ENCODE measurements at places on chromosomes 5 and 9. TPM values are rescaled to one million over a fixed set of nuclear protein-coding genes. Genes with fewer than 3 reads are reported as not detected.

DNA sequence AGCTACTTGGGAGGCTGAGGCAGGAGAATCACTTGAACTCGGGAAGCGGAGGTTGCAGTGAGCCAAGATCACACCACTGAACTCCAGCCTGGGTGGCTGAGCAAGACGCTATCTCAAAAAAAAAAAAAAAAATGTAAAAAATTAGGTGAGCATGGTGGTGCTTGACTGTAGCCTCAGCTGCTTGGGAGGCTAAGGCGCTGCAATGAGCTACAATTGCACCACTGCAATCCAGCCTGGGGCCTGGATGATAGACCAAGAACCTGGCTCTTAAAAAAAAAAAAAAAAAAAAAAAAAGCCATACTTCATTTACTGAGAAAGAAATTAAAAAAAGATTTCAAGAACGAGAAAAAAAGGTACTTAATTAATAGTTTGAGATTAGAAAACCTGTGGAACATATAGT lies 62.1 kb downstream of the SVEP1 start:
- H3K27me3 ChIP-seq, result no peaks in the 10 kb centered on the region
- no peak overlapping the region for H3K4me3 ChIP-seq
- no peaks in the 10 kb centered on the region for H3K36me3 ChIP-seq

- H3K4me3 ChIP-seq, result no peak overlapping the region
- H3K36me3 ChIP-seq, result no peaks in the 10 kb centered on the region
- H3K27me3 ChIP-seq, result no peaks in the 10 kb centered on the region
- H3K27ac ChIP-seq, result no peak overlapping the region
- no peak for DNase-seq
Measured at GRCh38 chr5:34016750-34017149, 8.9 kb upstream of the AMACR start.

DNA sequence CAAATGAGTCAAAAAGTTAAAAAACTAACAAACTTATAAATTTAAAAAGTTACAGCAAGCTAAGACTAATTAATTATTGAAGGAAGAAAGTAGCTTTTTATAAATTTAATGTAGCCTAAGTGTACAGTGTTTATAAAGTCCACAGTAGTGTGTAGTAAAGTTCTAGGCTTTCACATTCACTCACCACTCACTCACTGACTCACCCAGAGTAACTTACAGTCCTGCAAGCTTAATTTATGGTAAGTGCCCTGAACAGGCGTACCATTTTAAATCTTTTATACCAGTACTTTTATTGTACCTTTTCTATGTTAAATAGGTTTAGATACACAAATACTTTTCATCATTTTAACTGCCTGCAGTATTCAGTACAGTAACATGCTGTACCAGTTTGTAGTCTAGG lies 80.0 kb upstream of the C9orf72 start:
- H3K4me1 ChIP-seq, result no peaks in the 10 kb centered on the region
- no peaks in the 10 kb centered on the region for H3K36me3 ChIP-seq
- H3K27ac ChIP-seq, result no peak overlapping the region
- H3K27me3 ChIP-seq, result no peaks in the 10 kb centered on the region
- H3K4me3 ChIP-seq, result no peak overlapping the region
- no peak for DNase-seq

DNA sequence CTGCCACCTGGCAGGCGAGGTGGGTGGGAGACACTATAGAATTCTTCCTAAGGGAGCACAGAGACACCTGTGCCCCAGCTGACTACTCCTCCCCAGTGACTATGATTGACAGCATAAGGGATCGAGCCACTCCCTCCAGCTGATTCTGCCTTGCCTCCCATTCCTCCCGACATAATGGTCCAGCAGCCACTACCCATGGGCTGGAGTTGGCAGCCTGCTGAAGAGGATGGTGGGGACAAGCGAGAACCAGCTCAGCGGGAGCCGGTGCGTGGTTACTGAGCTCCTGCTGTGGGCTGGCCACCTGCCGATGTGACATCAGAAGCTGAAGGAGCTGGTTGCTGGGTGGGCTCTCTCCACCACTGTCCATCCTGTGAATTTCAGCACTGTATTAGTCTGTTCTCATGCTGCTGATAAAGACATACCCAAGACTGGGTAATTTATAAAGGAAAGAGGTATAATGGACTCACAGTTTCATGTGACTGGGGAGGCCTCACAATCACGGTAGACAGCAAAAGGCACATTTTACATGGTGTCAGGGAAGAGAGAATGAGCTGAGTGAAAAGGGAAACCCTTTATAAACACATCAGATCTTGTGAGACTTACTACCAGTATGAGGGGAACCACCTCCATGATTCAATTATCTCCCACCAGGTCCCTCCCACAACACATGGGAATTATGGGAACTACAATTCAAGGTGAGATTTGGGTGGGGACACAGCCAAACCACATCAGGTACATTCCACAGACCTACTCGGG lies 12.1 kb upstream of the NCS1 start:
- H3K27ac ChIP-seq, result no peak overlapping the region
- H3K36me3 ChIP-seq, result no peaks in the 10 kb centered on the region
- H3K4me3 ChIP-seq, result no peak overlapping the region
- DNase-seq, result no peak
- H3K4me1 ChIP-seq, result no peaks in the 10 kb centered on the region
- no peaks in the 10 kb centered on the region for H3K27me3 ChIP-seq

DNA sequence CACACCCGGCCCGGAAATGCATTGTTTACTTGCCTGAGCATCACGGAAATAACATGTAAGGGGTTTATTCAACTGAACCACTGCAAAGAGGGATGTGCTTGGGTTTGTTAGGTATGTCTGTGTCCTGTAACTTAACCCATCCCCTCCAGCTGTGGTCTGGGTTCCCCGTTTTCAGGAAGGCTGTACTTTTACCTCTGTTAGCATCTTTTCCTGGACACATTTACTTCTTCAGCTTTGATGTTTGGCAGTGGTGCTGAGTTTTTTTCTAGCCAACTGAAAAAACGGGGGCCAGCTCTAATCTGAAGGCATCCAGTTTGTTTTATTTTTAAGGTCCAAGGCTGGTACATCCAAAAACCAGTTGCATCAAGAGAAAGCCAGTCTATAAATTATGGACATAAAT lies 561.8 kb downstream of the BNC2 start:
- no peak overlapping the region for H3K4me3 ChIP-seq
- no peaks in the 10 kb centered on the region for H3K27me3 ChIP-seq
- no peak overlapping the region for H3K27ac ChIP-seq
- no peaks in the 10 kb centered on the region for H3K36me3 ChIP-seq

DNA sequence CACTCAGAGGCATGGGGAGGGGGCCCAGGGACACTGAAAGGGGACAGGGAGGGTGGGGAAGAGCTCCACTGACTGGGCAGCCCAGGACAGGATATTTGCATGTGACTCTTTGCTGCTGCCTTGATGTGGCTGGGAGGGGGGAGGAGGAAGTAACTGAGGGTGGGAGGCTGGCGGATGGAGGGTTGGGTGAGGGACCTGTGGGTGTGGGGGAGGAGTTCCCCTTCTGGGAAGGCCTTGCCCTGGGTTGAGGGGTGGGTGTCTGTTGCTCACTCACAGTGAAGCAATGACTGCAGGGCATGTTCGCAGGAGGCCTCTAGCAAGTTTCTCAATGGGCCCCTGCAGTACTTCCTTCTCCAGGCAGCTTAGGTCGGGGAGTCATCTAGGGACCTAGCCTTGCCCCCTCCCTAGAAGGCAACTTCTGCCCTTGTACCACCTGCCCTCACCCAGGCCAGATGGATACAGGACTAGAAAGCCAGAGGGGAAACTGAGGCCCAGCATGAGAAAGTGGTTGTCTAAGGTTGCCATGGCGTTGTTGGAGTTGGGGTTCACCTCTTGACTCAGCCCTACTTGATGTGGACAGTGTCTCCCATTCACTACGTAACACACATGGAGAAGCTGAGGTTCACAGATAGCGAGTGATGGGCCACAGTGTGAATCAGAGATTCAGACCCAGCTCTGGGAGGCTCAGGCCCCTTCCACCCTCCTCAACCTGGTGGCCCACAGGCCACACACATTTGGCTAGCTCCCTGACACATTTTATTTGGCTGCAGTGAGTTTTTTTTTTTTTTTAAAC lies 3.0 kb downstream of the GRK6 start:
- DNase-seq, result no peak
- no peak overlapping the region for H3K27ac ChIP-seq
- H3K4me3 ChIP-seq, result no peak overlapping the region
- no peaks in the 10 kb centered on the region for H3K27me3 ChIP-seq

- no peaks in the 10 kb centered on the region for H3K27me3 ChIP-seq
- H3K27ac ChIP-seq, result no peak overlapping the region
- no peak overlapping the region for H3K4me3 ChIP-seq
- no peak for DNase-seq
- H3K36me3 ChIP-seq, result no peaks in the 10 kb centered on the region
Measured at GRCh38 chr9:109186857-109187520, 19.9 kb upstream of the FRRS1L start.

- peak overlapping the region; percentile 74 for H3K27ac ChIP-seq
- no peaks in the 10 kb centered on the region for H3K36me3 ChIP-seq
- DNase-seq, result peak; percentile 21
- H3K4me3 ChIP-seq, result no peak overlapping the region
Measured at GRCh38 chr5:160082614-160083500, 36.4 kb downstream of the PWWP2A start.

DNA sequence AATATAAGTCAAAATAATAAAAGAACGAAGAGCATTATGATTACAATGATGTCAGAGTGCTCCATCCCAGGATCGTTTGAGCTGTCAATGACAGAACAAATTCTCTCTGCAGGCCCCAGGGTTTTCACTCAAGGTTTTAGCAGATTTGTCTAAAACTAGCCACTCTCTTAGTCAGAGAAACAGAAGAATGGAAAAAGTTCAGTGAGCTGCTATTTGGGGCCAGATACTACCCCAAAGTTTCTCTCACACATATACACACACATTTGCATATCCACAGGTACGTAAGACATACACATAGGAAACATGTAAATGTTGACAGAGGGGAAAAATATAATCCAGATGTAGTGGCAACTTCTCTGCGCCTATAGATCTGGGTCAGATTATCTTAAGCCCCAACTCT lies 76.3 kb upstream of the SEMA6A start:
- H3K36me3 ChIP-seq, result no peaks in the 10 kb centered on the region
- H3K27ac ChIP-seq, result 0 out of 2 replicates have a peak overlapping the region, but pooled peaks have one; percentile 65
- H3K4me1 ChIP-seq, result peaks cover 55% of the 10 kb centered on the region
- no peaks in the 10 kb centered on the region for H3K27me3 ChIP-seq
- no peak for DNase-seq

- H3K27ac ChIP-seq, result no peak overlapping the region
- DNase-seq, result no peak
- H3K27me3 ChIP-seq, result no peaks in the 10 kb centered on the region
Measured at GRCh38 chr9:135018306-135018915, 69.1 kb upstream of the OLFM1 start.

DNA sequence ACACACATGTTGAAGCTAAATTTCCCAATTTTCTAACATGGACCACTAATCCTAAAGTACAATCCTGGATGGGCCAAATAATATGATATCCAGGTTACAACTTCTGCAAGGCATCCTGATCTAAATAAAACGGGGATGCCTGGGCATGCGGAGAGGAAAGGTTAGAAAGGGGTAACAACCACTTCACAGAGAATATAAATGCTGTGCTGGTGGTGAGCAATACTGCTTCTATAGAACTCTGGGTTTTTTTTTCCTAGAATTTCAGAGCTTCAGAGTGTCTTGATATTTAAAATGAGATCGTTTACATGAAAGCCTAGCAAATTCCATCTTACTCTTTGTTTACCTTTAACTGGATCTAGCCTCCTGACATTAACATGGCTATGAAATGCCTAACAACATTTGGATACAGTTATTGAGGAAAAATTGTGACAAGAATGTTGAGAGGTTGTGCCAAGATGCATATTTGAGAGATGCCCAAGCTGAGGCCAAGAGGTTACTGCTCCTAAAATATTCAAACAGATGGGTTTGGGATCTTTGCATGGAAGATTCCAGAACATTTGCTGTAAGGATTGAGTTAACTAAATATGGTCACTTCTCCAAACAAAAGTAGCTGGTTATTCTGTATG lies 22.4 kb downstream of the TNFAIP8 start:
- H3K36me3 ChIP-seq, result no peaks in the 10 kb centered on the region
- peaks cover 10% of the 10 kb centered on the region for H3K4me1 ChIP-seq
- H3K4me3 ChIP-seq, result no peak overlapping the region
- H3K27me3 ChIP-seq, result no peaks in the 10 kb centered on the region
- no peak for DNase-seq
- H3K27ac ChIP-seq, result no peak overlapping the region

DNA sequence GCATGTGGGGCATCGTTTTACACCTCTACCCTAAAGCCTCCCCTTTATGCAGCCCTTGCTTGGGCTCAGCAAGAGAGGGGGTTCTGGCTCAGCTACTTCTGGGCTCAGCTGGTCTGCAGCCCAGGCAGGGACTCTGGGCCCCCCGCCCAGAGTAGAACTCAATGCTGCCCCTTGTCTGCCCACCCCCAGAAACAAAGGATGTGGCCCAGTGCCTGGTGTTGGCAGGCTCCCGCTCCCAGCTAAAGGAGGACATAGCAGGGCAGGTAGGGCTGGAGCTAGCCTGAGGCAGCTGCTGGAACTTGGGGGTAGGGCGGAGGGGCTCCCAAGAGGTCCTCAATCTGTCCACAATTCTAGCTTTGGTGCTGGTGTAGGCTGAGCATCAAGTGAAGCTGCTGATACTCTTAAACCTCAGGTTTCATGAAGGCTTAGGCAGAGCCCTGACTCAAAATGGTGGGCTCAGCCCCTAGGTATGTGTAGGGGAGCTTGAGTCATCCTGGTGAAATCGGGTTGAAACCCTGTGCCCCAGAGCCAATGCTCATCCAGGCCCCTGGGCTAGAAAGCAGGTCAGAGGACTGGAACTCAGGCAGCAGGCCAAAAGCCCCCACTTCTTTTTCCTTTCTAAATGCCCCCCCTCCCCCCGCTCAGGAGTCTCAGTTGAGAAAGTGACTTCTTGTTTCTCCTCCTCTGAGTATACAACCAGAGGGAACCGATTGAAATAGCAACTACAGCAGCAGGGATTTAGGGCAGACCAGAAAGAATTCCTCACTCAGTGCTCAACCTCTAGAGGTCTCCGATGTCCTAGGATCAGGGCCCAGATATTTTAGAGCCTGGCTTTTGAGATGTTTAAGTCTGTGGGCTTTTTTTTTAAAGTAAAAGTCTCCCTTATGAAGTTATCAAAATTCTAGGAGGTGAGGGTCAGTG lies 11.4 kb downstream of the PSD2 start:
- H3K4me3 ChIP-seq, result no peak overlapping the region
- H3K27ac ChIP-seq, result no peak overlapping the region
- H3K36me3 ChIP-seq, result no peaks in the 10 kb centered on the region
- no peaks in the 10 kb centered on the region for H3K27me3 ChIP-seq
- DNase-seq, result no peak

The NANS gene
- 67.3 TPM for total RNA-seq

The FOXD4L3 gene
- not detected for total RNA-seq

The PCDHGA9 gene
- total RNA-seq, result 7.8 TPM

The TUSC1 gene
- total RNA-seq, result 7.3 TPM

The HSPA9 gene
- 751 TPM for total RNA-seq

The CCDC180 gene
- total RNA-seq, result 7.1 TPM

The ZNF462 gene
- total RNA-seq, result 101 TPM

The OMD gene
- total RNA-seq, result not detected

The DDX4 gene
- total RNA-seq, result not detected

The RORB gene
- total RNA-seq, result 4.5 TPM

The C5 gene
- 0.31 TPM for total RNA-seq

The EPB41L4A gene
- 6.0 TPM for total RNA-seq

All from GM23338 (cell line).